ENCODE measurements at places on chromosomes 2 and 18.
A peak's percentile ranks its signal among the peaks of the same experiment; 100 is the strongest.

GRCh38 chr2:119820275-119820674, 60.6 kb downstream of the PTPN4 start:
- peak; percentile 37 for DNase-seq

GRCh38 chr2:120856421-120856862, 120.8 kb downstream of the GLI2 start:
- no peak for DNase-seq

- DNase-seq = no peak
Observed at GRCh38 chr2:219218217-219218731, 484 bp downstream of the ABCB6 start.

DNA sequence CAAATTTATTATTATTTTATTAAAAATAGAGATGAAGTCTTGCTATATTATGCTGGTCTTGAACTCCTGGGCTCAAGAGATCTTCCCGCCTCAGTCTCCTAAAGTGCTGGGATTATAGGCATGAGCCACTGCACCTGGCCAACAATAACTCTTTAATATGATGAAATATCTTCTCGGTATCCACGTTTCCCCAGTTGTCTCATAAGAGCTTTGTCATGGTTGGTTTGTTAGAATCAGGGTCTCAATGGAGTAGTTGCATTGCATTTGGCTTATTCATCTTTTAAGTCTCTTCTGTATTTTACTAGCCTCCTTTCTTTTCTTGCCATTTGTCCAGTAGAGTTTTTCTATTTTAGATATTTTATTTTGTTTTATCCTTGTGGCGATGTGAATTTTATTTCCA, 32.7 kb upstream of the DLX2 start:
- DNase-seq = no peak

DNA sequence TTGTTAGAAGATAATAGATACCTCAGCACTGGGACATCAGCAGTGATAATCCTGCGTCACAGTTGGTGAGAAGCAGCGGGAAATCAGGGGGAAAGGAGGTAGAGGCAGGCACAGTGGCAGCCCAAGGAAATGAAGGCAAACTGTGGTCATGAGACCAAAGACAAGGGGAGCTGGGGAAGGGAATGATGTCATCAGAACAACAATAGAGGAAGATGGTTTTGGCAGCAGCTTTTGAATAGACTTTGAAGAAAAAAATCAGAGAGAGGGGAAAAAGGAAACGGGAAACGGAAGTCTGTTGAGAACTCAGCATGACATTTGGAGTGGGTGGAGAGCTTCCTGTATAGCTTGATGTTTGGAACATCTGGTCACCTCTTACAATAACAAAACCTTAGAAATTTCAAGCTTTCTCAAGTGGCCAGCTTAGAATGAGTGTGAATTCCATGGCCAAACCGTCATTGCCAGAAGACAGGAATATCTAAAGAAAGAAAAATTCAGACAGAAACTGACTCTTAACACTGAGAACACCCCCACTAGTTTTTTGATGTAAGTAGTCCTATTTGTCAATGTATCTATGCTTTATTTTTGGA, 18.4 kb upstream of the YES1 start:
- DNase-seq = no peak

- no peak for DNase-seq
Observed at GRCh38 chr2:241885291-241885945, 15.9 kb downstream of the RTP5 start.

- no peak for DNase-seq
Observed at GRCh38 chr2:133408671-133409070, 159.6 kb downstream of the NCKAP5 start.

GRCh38 chr2:178292586-178292985, 98.3 kb downstream of the OSBPL6 start:
- no peak for DNase-seq

DNA sequence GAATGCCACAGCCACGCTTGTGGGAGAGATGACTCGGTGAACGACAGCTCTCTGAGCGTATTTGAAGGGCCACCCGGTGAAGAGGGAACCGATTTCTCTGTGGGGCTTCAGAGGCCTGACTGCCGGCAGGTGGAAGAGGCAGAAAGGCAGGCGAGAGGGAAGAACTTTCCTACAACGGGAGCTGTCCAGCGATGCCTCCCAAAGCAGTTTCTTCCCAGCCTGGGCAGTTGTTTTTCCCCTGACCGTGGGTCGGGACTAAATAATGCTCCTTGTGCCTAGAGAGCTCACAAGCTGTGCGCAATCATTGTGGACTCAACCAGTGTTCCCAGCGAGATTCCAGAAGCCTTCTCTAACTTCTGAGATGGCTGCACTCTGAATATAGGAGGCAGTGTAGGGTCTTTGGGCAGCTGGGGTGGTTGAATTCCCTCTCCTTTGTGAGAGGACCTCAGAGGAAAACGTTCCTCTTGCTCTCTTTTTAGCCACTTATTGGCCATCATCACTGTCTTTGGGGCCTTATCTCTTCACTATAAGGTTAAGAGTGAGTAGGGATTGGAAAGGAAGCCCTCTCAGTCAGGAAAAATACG, 710 bp downstream of the SEC11C start:
- no peak for DNase-seq

DNA sequence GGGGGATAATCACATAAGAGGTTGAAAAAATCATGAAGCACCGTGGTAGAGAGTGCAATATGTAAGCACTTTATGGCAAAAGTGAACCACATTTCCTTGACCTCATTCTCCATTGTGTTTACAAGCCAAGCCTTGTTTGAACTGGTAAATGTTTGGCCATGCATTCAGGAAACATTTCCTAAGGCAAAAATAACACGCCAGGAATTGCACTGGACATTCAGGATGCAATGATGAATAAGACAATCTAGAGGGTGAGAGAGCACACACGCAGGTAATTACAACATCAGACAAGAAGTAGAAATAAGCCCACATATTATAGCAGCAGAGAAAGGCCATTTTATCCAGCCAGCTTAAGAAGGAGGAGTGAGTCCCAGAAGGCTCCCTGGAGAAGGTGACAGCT, 218.0 kb upstream of the OSR1 start:
- no peak for DNase-seq

GRCh38 chr18:6860804-6861448, 131.4 kb downstream of the ARHGAP28 start:
- DNase-seq = no peak

GRCh38 chr2:26241928-26242436, 2.5 kb downstream of the HADHA start:
- no peak for DNase-seq
